CD8-positive, alpha-beta T cell (primary cell): ENCODE measurements at places on chromosomes 2 and 18.

DNA sequence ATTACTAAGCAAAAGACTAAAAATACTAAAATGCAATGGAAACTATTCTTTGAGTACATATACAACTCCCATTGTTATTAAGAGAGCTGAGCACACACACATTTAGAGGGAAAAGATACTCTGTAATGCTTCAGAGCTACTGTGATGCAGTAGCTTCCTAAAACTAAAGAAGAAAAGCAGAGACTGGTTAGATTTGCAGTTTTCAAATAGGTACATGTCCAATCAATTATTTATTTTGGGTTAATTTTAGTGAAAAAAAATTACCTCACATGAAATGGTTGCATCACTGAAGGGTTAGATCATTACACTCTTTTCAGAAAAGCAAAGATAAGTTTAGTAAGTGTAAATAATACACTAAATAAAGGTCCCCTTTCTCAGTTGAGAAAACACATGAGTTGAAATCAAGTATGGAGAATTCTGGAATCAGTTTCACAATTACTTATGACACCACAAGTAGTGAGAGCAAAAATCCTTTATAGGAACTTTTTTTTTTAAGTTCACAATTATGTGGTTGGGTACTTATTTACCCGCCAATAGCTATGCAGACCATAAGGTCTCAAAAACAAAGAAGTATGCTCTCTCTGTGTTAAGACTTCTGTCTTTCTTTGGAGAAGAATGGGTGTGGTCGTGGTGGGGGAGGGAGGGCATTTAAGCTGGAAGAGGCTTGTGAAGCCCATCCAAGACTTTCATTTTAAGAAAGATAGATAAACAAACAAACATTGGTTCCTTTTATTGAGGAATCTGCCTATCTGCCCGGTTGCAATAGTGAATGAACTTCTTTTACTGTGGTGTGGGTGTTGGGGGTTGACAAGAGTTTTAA, 25.3 kb upstream of the SERTAD2 start:
- no peak for DNase-seq

DNA sequence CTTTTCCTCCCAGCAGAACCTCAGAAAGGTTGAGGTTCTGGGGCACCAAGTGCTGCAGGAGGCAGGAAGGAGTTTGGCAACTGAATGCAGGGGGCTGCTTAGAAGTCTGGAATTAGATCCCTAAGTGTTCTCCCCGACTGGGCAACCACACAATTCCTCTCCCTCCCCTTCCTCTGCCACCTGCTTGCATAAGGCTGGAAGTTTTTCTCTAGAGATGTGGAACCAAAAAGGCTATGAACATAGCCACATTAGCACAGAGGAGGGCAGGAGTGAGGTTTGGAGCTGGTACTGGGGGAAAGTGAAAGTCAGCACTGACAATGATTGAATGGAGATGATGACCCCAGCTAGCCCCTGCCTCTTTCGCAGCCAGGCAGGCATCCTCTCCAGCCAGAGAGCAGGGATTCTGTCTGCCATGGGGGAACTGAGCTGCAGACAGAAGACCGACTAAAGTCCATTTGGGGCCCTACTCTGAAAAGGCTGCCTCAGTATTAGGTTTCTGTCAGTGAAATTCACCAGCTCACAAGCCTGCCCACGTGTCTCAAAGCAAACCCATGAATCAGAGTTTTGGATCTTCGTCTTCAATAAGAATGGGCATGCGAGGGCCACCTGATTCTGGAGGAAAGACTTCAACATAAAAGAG, 87.9 kb upstream of the ITGA6 start:
- no peak for DNase-seq

- no peak for DNase-seq
Measured at GRCh38 chr18:64929036-64929435, 780.1 kb upstream of the LINC00305 start.

DNA sequence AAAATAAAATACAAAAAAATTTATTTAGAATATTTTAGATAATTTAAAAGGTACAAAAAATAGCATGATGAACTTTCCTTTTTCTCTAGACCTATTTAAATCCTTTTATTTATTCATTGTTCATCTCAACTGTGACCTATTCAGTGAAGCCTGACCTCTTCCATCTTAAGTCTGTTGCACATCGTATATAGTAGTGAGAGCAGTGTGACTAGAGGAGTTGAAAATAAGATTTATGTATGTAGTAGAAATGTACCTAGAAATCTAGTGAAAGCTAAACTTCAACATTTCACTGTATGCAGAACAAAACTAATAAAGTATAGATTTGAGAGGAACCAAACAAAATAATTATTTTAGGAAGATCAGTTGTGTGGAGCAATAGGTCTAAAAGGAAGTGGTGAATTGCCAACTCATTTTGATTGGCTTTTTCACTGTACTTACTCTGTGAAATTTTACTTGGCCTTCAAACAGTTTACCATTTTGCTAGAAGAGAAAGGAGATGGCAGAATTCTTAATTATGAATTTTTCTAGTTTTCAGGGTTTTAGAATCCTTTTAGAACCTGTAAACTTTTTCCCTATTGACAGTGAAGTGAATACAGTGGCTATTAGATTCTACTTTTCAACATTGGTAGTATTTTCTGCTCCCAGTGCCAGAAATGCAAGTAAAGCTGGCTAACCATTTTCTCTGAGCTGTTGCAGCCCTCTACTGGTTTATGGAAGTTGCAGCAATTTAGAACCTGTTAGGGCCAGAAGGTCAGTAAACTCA, 11.0 kb downstream of the ANKRD12 start:
- DNase-seq: peak; percentile 31

GRCh38 chr18:46706968-46707367, 49.9 kb downstream of the ST8SIA5 start:
- DNase-seq: no peak

GRCh38 chr18:28039078-28039477, 137.9 kb downstream of the CDH2 start:
- no peak for DNase-seq

DNA sequence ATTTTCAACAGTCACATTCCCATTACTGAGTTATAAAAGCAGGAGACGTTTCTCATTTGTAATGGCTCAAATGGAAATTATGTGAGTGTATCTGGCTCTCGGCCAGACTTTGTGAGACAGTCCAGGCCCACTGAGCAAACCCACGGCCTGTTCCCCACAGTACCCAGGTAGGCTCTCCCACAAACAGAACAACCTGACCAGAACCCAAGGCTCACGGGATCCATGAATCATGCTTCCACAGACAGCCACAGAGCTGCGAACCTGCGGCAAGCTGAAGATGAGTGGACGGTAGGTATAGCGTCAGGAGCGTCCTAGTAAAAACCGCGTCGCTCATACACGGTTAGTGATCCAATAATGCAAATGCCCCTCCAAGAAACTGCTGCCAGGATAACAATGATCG, 34.2 kb downstream of the NDUFA10 start:
- no peak for DNase-seq

DNA sequence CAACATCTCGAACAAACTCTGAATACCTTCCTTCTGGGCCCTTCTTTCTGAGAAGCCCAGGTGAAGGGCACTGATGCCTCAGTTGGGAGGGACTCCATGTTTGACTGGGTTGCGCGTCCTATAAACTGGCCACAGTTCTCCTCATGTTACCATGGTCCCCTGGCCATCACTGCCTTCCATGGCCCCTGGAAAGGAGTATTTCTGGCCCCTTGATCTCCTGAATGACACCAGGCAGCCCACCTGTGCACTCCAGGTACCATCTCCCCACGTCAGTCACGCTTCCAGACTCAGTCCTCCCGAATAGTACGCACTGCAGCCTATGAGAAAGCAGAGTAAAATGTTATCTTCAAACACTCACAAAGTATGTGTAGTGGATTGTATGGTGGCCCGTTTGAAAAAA, 73.9 kb downstream of the ACKR3 start:
- no peak for DNase-seq

DNA sequence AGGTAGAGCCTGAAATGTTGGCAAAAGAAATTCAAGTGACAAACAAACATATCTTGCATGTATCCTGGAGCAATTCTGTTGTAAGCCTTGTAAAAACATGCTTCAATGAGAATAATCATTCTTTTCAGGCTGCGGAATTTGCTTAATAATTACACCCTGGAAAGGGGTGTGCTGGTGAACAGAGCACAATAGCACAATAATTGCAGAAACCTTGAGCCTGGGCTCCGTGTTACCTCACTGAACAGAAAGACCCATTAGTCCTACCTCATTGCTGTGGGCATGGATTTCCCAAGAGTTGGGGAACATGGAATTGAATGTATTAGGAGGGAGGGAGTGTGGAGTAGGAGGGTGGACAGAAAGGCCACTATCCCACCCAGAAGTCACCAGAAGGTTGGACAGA, 168.0 kb upstream of the ALKAL2 start:
- no peak for DNase-seq

DNA sequence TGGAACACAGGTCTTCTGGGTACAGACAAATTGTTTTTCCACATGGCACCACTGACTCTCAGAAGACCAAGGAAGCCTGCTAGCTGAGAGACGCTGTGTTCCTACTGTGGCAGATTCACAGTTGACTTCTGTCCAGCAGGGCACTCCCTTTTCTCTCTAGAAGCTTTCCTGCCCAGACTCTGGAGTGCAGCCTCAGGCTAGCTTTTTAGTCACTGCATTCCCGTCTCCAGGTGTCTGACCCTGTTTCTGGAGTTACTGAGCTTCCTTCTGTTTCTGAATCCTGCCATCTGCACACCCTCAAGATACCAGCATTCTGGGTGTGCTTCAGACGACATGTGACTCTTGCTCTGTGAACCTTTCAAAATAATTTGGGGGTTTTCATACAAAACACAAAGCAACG, 125.1 kb downstream of the TMEM200C start:
- no peak for DNase-seq

DNA sequence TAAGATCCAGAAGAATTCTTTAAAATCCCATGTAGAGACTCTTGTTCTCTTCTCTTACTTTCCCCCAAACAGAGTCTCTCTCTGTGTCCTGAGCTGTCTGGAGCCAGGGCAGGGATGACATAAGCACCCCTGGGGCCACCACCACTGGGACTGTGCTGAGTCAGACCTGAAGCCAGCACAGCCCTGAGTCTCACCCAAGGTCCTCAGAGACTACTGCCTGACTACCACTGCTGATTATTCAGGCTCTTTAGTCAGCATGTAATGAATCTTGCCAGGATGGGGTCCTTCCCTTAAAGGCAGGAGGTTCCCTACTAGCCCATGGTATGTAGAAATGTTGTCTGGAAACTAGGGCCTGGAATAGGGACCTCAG, 34.9 kb upstream of the DYNC1I2 start:
- DNase-seq: no peak

DNA sequence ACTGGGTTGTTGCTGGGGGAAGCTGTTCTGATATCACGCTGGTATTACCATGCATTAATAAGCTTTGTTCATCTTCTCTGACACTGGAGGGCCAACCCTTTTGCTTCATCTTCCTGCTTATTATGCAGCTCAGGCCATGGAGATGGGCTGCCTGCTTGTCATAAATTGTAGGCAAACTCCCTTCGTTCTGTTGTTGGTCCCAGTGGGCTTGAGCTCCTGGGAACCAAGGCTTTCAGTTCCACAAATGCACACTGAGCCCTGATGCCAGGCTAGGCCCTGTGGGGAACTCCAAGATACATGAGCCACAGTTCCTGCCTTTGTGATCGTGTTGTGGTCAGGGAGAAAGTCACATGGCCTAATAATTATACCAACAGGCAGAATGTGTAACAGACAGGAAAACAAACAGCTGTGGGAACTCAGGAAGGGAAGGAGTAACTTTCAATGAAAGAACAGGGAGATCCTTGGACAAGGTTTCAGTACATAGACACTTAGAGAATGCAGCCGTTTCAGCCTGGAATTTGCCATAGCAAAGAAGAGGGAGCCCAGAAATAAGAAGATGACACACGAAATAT, 49.0 kb upstream of the BCL2L11 start:
- no peak for DNase-seq

DNA sequence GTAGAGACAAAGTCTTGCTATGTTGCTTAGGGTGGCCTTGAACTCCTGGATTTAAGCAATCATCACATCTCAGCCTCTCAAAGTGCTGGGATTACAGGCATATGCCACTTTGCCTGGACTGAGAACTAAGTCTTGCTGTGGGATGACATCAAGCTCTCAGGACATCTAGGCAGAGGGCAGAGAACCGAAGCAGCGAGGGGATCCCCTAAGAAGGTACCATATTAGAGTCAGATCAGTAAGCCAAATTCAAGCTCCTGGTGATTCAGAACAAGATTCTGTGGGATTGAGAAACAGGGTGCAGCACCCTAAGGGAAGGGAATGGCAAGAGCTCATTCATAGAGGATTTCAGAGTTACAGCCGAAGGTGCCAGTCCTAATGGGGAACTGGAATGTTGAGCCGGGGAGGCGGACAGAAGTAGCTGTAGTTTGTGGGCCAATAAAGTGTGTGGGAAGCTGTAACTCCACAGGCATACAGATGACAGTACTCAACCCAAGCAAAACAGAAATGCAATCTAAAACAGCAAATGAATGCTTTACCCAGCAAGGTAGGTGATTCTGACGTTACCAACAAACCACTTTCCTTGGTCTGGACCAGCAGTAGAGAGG, 30.9 kb downstream of the EPHA4 start:
- no peak for DNase-seq

GRCh38 chr2:44498551-44498950, 136.8 kb downstream of the CAMKMT start:
- DNase-seq: no peak

- no peak for DNase-seq
Measured at GRCh38 chr18:72672364-72673184, 128.4 kb upstream of the CBLN2 start.

DNA sequence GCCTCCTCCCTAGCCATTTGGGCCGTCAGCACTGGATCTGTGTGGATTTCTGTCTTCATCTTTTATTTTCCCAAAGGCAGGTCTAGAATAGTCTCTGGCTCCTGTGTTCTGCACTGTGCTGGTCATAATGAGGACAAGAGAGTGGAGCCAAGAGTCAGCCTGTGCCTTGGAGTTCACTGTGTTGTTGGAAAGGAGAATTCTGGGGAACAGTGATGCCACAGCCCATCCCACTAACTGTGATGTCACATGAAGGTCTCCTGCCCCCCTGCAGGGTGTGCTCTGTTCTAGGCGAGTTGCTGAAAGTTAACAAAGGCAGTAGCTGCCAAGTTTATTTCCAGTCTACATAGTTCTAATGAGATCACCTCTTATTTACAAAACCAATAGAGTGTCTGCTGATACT, 248.5 kb downstream of the TPGS2 start:
- no peak for DNase-seq

- DNase-seq: no peak
Measured at GRCh38 chr2:179222076-179222475, 42.6 kb downstream of the SESTD1 start.

GRCh38 chr2:231383416-231384108, 11.9 kb upstream of the B3GNT7 start:
- DNase-seq: peak; percentile 53

GRCh38 chr2:231450548-231450989, 13.7 kb downstream of the NCL start:
- no peak for DNase-seq

- no peak for DNase-seq
Measured at GRCh38 chr2:237919593-237919992, 47.2 kb upstream of the UBE2F start.

- DNase-seq: no peak
Measured at GRCh38 chr2:188199716-188200128, 92.0 kb upstream of the GULP1 start.

- no peak for DNase-seq
Measured at GRCh38 chr18:62493033-62493862, 29.6 kb upstream of the ZCCHC2 start.

GRCh38 chr18:3086871-3087270, 73.9 kb upstream of the LPIN2 start:
- no peak for DNase-seq

- DNase-seq: peak; percentile 3
Measured at GRCh38 chr18:9612215-9612830, 2.0 kb downstream of the PPP4R1 start.

- no peak for DNase-seq
Measured at GRCh38 chr2:41768310-41768709, 279.5 kb upstream of the PKDCC start.

- DNase-seq: no peak
Measured at GRCh38 chr2:169366066-169366465, 3.7 kb upstream of the LRP2 start.
